MG63 (cell line): ENCODE measurements at places on chromosomes 6 and 20. TPM values are rescaled to one million over a fixed set of nuclear protein-coding genes. Genes with fewer than 3 reads are reported as not detected.

DNA sequence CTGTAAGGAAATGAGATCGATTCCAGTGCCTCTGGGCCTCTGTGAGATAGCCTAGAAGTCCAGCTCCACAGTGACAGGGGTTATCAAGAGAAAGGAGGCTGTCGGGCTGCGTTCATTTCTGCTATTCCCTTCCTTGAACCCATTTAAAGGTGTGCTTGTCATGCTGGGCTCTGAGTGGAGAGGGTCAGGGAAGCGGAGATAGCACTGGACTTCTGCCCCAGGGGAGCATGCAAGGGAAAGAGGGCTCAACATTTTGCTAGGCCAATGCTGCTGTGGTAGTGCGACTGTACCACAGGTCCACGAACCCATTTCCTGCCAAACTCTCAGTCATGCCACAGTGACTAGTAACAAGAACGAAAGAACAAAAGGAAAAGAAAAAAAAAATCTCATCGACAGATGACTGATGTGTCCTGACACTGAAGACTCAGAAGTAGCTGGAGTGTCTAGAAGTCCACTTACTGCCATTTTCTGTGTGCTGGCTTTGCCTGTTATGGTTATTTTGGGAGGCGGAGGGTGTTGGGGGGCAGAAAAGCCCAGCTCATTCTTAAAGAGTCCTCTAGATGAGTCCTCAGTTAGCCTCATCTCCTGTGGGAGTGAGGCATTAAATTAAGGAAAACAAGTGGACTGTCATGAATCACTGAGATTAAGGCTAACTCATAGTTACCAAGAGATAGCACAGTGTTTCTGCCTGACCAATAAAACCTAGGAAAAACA is 8.1 kb downstream of the NEDD9 start:
- DNase-seq, result no peak

- no peak for DNase-seq
Measured at GRCh38 chr6:166782520-166782919, 155.5 kb upstream of the RPS6KA2 start.

- DNase-seq, result no peak
Measured at GRCh38 chr20:42996141-42996540, 193.6 kb downstream of the PTPRT start.

- DNase-seq, result peak; percentile 99
Measured at GRCh38 chr20:49397525-49397924, 84.9 kb downstream of the KCNB1 start.

- DNase-seq, result peak; percentile 56
Measured at GRCh38 chr6:34145161-34146020, 496 bp downstream of the GRM4 start.

GRCh38 chr6:18465410-18466154 is 78.4 kb downstream of the RNF144B start:
- no peak for DNase-seq

DNA sequence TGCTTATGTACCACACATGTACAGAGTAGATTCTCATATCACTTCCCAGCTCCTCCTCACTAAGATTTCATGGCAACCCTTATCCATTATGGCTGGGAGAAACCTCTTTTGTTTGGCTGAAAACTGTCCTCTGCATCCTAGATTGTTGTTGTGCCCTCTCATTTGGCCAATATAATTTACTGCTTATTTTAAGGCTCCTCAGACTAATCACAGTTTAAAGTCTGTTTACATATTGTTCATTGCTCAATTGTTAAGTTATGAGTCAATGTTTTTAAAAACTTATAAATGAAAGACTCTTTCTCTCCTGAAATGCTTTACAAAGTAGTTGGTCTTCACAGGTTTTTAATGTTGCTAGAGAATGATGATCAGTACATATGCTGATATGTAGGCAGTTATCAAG is 57.3 kb downstream of the FAM83B start:
- DNase-seq, result no peak

- peak; percentile 23 for DNase-seq
Measured at GRCh38 chr6:106724337-106724736, 95.0 kb downstream of the QRSL1 start.

DNA sequence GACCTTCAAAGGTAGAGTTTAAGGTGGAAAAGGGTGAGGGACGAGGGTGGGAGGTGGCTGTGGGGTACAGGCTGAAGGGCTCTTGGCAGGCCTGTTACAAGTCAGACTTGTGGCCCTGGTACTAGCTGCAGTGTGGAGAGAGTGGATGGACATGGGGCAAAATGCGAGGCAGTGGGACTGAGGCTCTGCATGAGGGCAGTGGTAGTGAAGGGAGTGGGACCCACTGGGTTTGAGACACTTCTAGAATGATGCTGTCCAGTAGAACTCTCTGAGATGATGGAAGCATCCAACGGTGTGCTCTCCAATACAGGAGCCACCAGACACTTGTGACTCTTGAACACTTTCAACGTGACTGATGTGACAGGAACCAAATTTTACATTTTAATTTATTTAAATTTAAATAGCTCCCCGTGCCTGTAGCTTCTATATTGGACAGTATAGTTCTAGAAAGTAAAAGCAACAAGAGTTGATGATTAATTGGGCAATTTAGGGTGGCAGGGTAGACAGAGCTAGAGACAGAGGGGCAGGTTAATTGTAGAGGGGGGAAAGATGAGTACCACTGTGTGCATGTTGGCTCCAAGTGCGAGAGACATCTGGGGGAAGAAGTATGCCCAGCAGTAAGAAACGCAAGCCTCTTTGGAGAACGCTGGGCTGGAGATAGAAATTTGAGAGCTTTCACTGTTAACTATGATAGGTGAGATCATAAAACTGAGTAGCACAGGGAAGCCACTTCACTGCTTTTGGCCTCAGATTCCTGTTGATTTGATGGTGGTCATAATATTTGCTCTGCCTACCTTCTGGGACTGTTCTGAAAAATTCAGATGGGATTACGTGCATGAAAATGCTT is 77.5 kb downstream of the TXNDC5 start:
- DNase-seq, result no peak

DNA sequence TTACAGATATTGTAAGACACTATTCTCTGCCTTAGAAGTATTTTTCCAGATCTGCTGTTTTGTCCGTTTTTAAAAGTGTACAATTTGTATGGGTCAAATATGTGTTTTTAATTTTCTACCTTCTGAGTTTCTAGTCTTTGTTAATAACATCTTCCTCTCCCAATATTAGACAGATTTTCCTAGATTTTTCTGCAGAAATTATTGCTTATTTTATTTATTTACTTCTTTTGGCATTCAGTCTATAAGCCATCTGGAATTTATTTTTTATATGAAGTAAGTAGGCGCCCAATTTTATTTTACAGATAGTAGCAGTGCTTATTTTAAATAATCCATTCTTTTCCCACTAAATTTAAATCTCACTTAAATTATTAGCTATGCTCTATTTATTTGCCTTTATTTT is 103.1 kb upstream of the PLEKHG1 start:
- no peak for DNase-seq

GRCh38 chr6:16412982-16413381 is 174.6 kb downstream of the GMPR start:
- DNase-seq, result no peak

GRCh38 chr6:14921878-14922671 is 323.8 kb upstream of the JARID2 start:
- DNase-seq, result peak; percentile 71

- DNase-seq, result no peak
Measured at GRCh38 chr6:149227796-149228195, 89.7 kb upstream of the TAB2 start.

DNA sequence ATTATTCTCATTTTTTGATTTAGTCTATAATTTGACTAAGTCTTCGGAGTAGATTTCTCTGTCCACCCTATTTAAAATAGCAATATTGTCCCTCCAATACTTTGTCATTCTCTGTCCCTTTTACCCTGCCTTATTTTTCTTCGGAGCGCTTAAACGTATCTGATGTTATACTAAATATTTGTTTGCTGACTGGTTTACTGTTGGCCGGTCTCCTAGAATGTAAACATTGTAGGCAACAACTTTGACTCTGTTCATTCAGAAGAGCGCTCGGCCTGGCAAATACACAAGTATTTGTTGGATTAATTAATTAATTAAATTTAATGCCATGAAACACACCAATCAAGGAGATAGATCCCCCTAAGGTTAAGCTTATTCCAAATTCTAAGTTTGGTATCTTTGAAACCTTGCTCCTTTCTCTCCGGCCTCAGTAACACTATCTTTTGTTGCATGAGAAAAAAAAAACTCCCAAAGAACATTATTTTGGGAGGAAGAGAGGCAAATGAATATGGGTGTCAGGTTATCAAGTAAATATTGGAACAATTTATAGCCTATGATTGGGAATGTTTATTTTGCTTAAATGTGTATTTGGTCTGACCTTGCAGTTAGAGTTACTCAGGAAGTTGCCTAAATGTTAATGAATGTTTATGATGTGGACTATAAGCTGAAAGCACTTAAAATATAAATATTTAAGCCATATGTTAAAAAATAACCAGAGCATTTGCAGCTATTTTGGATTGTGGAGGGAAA is 231.1 kb downstream of the SOX4 start:
- no peak for DNase-seq

DNA sequence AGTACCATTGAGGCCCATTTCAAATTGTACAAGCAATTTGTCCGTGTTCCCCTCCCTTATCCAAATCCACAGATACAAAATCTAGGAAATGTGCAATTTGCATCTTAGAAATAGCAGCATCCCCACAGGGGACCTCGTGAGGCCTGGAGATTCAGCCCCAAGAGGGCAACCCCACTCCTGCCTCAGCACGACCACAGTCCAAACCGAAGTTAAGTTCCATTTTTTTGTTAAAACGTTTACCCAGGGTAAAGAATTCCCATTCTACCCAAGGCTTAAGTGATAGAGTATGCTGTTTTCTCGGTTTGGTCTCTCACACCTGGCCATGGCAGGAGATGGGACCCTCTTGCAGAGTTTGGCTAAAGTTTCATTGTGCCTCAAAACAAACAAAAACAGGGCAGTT is 41.2 kb downstream of the PLCG1 start:
- no peak for DNase-seq

GRCh38 chr6:140052736-140053729 is 678.6 kb upstream of the CITED2 start:
- DNase-seq, result no peak

DNA sequence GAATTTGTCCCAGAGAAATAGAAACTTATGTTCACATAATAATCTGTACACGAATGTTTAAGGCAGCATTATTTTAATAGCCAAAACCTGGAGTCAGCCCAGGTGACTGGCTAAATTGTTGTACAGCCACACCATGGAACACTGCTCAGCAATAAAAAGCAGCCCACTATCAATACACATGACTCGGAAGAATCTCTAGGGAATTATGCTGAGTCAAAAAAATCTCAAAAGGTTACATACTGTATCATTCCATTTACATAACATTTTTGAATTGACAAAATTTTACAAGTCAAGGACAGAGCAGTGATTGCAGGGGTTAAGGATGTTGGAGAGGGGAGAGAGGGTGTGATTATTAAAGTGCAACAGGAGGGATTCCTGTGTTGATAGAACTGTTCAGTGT is 163.4 kb downstream of the UBE3D start:
- DNase-seq, result no peak

DNA sequence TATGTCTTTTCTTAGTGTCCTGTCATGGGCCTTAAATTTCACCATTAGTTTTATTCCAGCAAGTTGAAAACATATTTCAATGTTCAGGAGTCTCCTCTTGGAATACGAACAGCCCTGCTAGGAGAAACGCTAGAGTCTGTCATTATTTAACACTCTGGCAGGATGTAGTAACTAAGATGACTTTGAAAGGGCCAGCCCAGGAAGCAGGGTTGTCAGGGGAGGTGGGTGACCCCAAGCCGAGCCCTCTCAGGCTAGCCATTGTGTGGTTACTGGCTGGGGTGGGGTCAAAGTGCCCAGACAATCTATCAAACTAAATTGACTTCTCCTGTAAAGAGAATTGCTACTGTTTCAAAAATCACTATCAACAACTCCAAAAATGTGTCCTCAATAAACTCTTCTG is 67.8 kb downstream of the LY86 start:
- DNase-seq, result no peak

DNA sequence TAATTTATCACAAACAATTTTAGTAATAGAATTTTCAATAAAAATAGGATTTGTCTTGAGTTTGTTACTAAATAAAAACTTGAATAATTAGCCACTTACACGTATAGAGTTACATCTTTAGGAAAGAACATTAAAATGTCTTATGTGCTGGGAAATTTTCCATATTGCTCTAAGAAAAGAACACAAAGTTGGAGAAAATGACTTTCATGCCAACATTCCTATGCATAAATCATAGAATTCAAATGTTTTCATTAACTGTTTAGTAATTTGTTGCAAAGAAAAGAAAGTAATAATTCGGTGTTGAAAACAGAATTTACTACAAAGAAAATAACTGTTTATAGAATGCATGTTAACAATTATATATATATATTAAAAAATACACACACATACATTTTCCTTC is 4.7 kb upstream of the TBC1D32 start:
- no peak for DNase-seq

DNA sequence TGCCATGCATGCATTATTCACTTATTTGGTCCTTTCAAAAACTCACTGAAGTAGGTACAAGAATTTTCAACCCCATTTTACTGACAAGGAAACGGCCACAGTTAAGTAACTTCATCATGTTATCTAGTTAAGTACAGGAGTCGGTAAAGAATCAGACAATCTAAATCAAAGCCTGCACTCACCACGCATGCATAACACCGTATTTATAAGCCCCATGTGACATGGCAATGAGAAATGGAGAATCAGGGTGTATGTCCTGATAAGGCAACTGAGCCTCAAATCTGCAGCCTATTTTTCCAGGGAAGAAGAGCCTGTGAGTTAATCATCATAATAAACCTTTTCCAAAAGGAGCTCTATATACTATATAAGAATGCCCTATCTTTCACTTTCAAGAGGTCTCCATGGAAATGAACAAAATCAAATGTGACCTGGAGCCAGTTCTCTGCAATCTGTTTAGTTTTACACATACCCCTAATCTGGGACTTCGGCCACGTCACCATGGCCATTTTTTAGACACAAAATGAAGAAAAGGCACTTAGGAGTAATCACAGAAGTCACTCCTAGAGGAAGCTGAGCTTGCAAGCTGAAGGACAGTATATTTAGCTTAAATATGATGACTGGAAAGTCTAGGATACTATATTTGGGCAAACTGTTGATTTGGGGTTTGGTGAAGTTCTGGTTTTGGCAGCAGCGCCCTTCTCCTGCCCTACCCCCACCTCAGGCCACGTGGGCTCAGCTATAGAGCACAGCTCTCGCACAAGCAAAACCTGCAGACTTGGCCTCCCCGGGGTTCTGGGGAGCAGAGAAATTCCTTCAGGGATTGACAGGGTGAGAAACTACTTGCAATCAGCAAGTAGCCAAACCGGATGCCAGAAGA is 19.2 kb downstream of the TRAM2 start:
- peak; percentile 66 for DNase-seq

GRCh38 chr6:11999246-11999645 is 12.9 kb upstream of the HIVEP1 start:
- DNase-seq, result no peak

Gene SPATA25
- total RNA-seq, result not detected in 2 replicates

Gene FILIP1
- total RNA-seq, result 0.03 TPM in 1 of 2 replicates, not detected in the other

Gene NKAIN4
- total RNA-seq, result not detected in 2 replicates

Gene TSHZ2
- not detected in 2 replicates for total RNA-seq

Gene NKAPL
- total RNA-seq, result not detected in 2 replicates

Gene TAAR8
- total RNA-seq, result not detected in 2 replicates

Gene OXT
- not detected in 2 replicates for total RNA-seq

Gene AVP
- total RNA-seq, result not detected in 2 replicates

Gene GFOD1
- 0.72 and 1.3 TPM in 2 replicates for total RNA-seq

Gene RBPJL
- not detected in 2 replicates for total RNA-seq

Gene LCA5
- total RNA-seq, result 3.2 and 7.7 TPM in 2 replicates

Gene PTCRA
- total RNA-seq, result not detected in 2 replicates

Gene TNFRSF6B
- total RNA-seq, result not detected in 2 replicates

Gene CALHM5
- total RNA-seq, result 0.49 and 0.81 TPM in 2 replicates

Gene PSORS1C1
- total RNA-seq, result not detected in 2 replicates

Gene WFDC6
- not detected in 2 replicates for total RNA-seq

Gene GSTA2
- 0.63 TPM in 1 of 2 replicates, not detected in the other for total RNA-seq

Gene ALDH5A1
- total RNA-seq, result 1.1 and 1.5 TPM in 2 replicates

Gene ISM1
- not detected in 2 replicates for total RNA-seq

Gene NT5E
- 40.8 and 60.9 TPM in 2 replicates for total RNA-seq
